ENCODE measurements at places on chromosomes 12 and 14.

DNA sequence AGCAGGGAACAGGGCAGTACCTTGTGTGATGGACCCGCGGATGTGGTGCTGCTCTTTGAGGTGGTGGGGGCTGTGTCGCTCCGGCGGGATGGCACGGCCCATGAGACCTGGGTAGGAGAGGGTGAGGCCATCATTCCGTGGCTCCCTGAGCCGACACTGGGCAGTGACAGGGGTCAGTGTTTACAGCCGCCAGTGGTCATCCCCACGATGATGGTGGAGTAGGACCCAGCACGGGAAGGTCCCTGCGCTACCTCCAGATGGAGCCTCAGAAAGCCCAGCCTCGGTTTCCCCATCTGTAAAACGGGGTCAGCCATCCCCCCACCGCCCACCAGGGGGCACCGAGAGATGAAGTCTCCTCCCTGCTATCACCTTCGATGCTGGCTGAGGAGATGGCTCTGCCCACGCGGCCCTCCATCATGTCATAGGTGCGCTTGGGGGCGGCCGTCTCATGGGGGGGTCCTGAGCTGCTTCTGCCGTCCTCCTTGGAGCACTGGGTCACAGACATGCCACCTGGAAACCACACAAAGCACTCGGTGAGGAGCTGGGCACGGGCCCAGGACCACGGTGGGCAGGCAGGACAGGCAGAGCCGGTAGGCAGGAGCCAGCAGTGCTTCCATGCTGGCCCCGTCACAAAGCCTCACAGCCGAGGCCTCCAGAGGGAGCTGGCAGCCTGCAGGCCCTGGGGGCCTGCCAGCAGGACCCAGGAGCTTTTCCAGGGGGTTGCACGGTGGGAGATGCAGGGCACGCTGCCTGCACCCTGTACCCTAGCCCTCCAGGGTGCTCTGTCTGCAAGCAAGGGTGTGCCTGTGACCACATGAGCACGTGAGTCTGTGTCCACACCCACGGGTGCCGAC lies 53.1 kb downstream of the RFLNA start:
- DNase-seq: peak; percentile 43

DNA sequence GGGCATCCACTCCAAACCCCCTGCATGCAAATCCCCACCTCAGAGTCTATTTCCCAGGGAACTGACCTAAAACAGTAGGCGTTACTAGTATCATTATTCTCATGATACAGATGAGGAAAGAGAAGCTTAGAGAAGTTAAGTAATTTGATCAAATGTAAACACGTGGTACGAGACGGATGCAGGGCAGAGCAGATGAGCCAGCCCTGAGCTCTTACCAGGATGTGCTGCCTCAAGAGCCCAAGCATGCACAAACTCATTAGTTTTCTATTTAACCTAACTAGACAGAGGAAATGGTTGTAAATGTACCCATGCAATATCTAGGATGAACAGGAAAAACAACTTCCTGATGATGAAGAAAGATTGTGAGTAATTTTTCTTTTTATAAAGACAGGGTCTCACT lies 173.3 kb upstream of the RASSF8 start:
- DNase-seq: no peak

GRCh38 chr12:64826234-64826633 lies 1.8 kb downstream of the TBC1D30 start:
- DNase-seq: peak; percentile 12

DNA sequence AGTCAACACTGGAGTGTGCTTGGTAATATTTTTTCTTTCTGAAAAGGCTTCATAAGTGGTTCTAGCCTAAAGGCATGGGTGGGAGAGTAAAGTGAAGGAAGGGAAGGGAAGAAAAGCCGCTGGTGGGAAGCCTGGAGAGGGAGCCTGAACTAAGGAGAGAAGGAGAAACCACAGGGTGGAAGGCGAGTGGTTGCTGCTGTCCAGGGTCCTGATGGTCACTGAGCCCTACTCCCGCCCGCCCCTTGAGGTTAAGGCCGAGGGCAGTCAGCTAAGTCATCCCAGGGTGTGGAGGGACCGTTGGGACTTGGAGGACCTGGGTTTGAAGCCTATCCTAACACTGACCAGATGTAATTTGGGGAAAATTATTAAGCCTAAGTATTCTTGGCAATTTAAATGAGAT lies 189.1 kb downstream of the PIWIL1 start:
- DNase-seq: no peak

- peak; percentile 49 for DNase-seq
Observed at GRCh38 chr12:47276621-47277309, 197.0 kb upstream of the AMIGO2 start.

DNA sequence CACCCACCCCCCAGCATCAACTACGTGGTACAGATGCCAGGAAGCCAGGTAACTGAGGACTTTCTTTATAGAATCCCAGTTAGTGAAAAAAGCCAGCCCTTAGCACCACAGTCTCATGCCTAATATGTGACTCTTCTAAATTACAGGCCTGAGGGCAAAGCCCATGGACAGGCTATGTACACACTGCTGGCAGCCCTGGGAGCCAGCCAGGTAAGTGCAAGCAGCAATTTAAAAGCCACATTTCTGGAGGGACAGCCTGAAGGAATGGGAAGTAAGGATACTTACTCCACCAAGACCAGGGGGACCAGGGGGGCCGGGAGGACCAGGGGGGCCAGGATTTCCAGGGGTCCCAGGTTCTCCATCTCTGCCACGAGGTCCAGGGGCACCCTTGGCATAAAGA lies 7.0 kb downstream of the COL2A1 start:
- no peak for DNase-seq

DNA sequence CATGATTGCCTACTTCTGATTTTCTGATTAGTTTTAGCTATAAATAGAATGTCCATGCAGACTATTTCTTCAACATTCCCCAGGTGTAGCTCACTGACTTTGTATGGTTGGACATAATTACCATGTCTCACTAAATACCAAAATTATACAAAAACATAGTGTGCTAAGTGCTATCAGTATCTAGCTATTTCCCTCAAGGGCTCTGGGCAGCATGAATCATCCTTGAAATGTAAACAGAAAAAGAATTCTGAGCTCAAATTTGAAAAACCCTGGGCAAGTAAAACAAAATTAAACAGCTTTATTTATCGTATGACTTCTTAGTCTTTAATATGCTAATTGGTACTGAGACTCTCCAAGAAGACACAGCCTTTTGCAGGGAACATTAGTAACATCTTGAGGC lies 82.9 kb downstream of the SPATA7 start:
- DNase-seq: no peak

All from CD4-positive, alpha-beta T cell (primary cell).